ENCODE measurements at places on chromosomes 5 and 9.
A peak's percentile ranks its signal among the peaks of the same experiment; 100 is the strongest.

- no peak for DNase-seq
Measured at GRCh38 chr5:172463031-172463430, 8.7 kb upstream of the SH3PXD2B start.

DNA sequence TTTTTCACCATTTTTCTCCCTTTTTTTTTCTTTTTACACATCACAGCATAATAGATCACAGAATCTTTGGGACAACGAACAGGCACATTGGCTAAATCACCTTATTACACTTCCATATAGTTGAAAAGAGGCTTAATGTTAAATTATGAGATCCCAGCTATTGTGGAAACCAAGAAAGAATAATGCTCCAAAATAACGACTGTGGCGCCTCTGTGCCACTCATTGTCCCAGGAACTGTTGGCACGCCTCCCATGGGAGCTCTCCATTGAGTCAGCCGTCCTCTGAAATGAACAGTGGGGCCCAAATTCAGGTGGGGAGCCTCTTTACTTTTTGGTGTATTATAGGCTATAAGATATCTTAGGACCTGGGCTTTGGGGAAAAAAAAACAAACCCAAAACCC is 82.2 kb upstream of the NFIB start:
- no peak for DNase-seq

DNA sequence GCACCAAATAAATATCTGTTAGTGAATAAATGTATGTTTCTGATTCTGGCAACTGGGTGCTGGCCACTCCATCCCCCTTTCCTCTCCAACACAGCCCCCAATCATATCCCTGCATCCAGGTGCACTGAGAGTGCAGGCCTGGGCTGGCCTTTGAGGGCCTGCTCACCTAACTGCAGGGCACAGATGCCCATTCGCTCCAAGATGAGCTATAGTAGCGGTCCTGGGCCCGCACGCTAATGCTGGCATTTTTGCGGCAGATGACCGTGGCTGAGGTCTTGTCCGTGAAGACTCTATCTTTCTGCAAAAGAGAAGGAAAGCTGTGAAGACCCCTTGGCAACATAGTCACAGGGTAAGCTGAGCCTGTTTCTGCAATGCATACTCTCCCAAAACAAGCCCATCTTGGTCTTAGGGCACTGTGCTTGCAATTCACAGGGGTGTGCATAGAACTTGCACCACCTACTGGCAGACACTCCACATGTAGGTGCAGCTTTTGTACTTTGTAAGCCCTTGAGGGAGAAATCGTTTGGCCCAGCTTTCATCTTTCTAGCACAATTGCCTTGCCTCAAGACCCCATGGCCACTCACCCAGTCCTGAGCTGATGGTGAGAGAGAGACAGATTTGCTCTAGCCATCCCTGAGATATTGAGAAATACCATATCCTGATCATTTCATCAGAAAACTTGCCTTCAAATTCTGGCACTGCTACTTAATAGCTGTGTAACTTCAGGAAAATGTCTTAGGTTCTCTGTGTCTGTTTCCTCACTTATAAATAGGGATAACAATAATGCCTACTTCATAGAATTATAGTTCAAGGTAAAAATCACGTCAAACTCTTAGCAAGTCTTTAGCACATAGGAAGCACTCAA is 13.5 kb downstream of the IL12B start:
- peak; percentile 69 for DNase-seq

- peak; percentile 84 for DNase-seq
Measured at GRCh38 chr9:33436445-33436844, 10.9 kb downstream of the AQP3 start.

GRCh38 chr5:93249651-93250289 is 331.2 kb downstream of the NR2F1-AS1 start:
- no peak for DNase-seq
